ENCODE measurements at places on chromosomes 16 and 17.

DNA sequence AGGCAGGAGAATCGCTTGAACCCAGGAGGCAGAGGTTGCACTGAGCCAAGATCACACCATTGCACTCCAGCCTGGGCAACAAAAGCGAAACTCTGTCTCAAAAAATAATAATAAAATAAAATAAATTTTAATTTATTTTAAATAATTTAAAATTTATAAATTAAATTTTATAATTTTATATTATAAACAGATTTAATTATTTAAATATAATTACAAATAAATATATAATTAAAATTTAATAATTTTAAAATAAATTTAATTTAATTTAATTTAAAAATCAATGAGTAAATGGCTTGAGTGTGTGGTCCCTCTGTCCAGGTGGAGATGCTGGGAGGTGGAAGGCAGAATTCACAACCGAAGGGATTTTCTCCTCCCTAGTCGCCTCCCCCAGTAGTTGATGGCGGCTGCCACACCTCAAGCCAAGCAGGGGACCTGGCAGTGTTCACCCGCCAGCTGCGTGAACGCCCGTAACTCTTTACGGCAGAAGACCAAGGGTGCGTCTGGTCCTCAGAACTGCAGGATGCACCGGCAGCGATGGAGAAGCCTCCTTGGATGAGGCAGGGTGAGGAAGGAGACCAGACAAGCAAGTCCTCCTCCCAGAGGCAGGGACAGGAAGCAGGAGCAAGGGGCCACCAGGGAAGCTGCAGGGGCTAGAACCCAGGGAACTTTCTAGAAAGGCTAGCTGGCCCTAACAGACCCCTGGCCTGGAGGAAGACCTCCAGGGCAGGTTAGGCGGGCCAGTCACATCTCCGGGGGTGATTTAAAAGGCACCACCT, 22.9 kb upstream of the KRT17 start:
- DNase-seq = no peak

DNA sequence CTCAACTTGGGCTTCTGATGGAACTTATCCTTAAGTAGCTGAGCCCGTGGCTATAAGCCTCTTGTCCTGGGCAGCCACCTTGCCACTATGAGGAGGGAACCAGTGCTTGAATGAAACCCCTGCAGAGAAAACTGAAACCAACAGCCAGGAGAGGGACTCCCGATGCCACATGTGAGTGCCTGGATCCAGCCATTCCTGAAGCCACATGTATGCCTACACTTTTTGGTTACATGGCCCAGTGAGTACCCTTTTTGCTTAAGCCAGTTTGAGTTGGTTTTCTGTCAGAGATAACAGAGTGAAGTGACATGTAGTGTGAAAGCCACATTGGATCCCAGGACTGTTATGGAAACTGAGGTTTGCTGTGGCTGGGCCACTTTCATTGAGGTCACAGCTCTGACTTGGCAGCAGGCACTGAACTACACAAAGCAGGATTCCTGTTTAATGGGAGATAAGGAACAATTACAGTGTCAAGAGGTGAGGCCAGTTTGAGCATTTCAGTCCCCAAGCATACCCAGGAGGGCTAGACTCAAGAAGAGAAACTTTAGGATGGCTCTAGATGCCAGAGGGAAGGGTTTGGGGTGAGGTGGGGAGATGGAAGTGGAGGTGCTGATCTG, 222.2 kb downstream of the PARN start:
- DNase-seq = no peak

DNA sequence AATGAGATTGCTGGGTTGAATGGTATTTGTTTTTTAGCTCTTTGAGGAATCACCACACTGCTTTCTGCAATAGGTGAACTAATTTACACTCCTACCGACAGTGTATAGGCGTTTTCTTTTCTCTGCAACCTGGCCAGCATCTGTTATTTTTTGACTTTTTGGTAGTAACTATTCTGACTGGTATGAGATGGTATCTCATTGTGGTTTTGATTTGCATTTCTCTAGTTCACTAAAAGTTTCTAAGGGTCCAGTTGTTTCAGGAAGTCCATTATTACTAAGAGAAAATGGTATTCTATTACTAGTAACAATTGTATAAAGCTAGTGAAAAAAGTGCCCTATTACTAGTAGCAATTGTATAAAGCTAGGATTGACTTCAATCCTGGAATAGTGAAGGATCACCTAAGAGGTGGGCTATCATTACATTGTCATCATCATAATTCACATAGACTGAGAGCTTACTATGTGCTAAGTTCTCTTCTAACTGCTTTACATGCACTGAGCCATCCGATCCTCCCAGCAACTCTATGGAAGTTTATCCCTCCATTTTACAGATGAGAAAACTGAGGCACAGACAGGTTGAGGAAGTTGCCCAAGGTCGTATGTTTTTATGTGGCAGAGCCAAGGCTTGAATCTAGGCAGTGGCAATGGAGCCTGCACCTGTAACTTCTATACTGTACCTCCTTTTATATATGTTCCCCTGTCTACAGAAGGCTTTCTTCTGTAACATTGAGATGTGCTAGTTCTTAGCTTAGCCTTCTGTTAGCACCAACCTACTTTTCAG, 13.4 kb upstream of the SMIM36 start:
- no peak for DNase-seq

DNA sequence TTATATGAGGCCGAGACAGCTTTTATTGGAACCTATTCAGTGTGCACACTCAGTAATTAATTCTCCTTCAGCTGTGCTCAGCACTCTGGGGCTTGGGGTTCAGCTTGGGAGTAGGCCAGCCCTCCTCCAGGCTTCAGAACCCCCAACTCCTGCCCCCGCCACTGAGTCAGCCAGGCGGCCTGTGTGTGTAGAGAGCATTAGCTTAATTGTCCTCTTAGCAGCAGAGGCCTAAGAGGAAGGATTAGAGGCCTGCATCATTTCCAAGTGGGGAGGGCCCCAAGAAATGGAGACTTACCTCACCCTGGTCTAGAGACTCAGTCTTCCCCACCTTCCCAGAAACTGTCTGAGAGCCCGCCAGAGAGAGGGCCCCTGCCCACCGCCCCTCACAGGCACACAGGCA, 772 bp downstream of the PRSS53 start:
- no peak for DNase-seq

DNA sequence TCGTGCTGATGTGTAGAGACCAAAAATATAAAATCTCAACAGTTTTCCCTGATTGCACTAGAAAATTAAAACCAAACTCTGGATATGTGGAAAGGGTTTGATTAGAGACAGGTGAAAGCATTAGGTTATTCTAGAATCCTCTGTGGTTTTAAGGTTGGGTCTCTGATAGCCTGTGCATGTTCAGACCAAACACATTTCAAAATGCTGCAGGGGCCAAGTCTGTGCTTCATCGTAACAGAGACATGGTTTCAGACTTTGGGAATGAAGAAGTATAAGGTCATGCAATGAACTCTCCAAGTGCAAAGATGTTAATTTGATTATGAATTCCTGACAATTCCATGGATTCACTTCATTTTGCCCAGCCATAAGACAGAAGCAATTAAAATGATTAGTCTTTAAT, 261.0 kb upstream of the KCNJ16 start:
- DNase-seq = no peak

DNA sequence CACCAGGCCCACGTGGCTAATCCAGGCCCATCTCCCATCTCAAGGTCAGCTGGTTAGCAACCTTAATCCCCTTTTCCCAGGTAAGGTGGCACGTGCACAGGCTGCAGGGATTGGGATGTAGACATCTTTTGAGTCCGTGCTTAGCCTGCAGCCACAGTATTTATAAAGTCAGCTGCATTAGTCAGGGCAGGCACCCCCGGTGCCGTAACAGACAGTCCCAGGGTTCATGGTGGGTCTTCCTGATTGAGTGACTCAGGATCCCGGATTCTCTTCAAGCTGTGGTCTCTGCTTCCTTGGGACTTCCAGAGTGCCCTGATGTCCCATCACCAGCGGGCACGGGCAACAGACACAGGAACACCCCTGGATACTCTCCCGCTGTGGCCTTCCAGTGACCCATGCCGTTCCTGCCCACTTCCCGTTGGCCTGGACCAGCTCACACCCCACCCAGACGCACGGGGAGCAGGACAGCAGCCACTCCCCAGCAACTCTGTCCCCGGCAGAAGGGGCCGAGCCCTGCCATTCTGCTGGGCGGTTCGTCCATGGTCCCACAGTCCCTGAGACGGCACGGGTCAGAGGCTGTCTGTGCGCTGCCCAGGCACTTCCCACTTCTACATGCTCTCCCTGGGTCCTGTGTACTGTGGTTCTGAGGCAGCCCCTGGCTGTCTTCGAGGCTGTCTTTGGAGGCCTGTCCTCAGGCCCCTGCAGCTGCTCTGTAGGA, 248.6 kb upstream of the GSE1 start:
- DNase-seq = no peak

GRCh38 chr17:44988044-44988942, 20.2 kb upstream of the C1QL1 start:
- no peak for DNase-seq

DNA sequence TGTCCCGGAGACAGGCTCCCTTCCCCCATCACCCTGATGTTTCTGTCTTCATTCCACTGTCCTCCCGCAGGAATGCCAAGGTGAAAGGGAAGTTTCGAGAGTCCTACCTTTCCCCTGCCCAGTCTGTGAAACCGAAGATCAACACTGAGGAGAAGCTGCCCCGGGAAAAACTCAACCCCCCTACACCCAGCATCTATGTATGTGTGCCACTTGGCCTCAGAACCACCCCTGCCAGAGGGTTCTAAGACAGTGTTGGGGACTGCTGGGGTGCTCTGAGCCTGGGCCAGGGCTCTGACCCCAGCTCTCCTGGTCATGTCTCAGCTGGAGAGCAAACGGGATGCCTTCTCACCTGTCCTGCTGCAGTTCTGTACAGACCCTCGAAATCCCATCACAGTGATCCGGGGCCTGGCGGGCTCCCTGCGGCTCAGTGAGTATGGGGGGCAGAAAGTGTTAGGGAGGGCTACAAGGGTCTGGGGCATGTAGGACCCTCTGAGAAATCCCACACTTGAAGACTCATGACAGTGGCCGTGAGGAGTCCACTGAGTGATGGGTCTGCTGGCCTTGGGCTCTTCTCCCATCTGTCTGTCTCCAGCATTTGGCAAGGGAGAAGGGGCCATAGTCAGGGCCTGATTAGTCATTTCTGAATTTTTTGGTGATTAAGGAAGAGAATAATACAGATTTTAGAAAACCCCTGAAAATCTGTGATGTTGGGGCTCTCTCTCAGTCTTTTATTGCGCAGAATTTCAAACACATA, 4.9 kb upstream of the TMEM88 start:
- DNase-seq = no peak

GRCh38 chr16:12786081-12786480, 17.6 kb downstream of the CPPED1 start:
- no peak for DNase-seq

DNA sequence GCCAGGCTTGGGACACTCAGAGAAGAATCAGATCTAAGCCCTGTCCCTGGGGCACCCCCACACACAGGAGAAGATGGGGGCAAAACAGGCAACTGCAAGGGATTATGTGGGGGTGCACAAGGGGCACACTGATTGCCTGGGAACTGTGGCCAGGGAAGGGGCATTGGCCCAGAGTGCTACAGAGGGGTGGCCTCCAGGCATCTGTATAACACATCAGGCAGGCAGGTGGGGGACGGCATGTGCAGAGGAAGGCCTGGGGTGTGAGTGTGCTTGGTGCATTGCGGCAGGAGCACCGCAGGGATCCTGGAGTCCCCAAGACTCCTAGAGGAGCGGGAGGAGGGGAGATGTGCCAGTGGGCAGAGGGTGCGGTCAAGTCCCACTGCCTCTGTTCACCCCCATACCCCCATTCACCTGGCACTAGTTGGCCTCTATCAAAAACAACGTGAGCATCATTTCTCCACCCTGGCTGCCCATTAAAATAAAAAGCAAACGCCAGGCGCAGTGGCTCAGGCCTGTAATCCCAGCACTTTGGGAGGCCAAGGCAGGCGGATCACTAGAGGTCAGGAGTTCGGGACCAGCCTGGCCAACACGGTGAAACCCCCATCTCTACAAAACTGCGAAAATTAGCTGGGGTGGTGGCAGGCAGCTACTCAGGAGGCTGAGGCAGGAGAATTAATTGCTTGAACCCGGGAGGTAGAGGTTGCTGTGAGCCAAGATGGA, 41.5 kb downstream of the C16orf82 start:
- no peak for DNase-seq

GRCh38 chr16:11386054-11386680, 40.9 kb downstream of the RMI2 start:
- DNase-seq = no peak

- no peak for DNase-seq
Observed at GRCh38 chr17:81980707-81981343, 3.4 kb downstream of the ASPSCR1 start.

- DNase-seq = peak; percentile 19
Observed at GRCh38 chr17:77772461-77772897, 186.0 kb upstream of the TNRC6C start.

- no peak for DNase-seq
Observed at GRCh38 chr17:75250009-75250471, 11.4 kb downstream of the GGA3 start.

GRCh38 chr17:44630703-44631102, 25.6 kb upstream of the MEIOC start:
- no peak for DNase-seq

DNA sequence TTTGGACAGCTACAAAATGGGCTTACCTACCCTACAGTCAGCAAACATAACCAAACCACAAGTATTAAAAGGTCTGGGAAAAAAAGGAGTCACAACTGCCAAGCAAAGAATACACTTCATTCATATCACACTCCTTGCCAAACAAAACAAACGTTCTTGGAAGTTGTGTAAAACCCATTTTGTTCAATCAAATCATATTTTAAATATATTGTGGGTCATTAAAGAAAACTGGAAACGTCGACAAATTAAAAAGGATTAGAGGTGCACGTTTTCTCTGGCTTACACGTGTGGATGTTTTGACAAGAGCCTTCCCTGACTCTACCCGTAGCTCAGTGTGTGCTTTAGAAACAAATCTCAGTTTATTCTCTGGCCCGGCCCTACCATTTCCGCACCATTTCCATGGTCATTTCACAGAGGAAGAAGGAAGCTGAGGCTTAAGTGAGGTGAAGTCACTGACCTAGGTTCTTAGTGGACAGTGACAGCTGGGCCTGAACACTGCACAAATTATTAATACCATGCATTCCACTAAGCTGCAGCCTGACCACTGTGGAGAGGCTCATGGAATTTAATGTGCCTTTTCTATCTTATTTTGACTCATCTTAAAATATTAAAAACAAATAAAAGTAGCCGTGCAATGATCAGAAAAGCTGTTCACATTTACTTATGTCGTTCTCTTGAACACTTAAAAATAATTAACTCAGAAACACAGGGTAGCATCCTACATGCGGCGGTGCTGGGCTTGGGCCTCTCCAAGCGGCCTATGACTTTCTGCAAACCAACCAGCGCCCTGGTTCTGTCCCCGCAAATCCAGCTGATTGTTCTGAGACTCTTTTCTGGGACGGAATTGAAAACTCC, 968 bp downstream of the CEP112 start:
- no peak for DNase-seq

DNA sequence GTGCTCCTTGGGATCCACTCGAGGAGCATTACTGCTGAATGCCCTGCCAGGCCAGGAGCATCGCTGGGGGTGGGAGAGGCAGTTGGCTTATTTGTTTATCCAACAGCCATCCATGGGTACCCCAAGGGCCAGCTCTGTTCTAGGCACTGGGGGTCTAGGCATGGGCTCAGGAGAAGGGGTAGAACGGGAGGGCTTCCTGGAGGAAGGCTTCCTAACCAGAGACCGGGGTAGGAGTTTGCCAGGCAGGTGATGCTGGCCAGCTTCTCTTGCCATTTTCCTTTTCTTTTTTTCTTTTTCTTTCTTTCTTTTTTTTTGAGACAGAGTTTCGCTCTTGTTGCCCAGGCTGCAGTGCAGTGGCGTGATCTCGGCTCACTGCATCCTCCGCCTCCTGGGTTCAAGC, 241.0 kb downstream of the SEC14L1 start:
- DNase-seq = no peak
